ENCODE measurements at places on chromosomes 3 and 15.
A peak's percentile ranks its signal among the peaks of the same experiment; 100 is the strongest.

DNA sequence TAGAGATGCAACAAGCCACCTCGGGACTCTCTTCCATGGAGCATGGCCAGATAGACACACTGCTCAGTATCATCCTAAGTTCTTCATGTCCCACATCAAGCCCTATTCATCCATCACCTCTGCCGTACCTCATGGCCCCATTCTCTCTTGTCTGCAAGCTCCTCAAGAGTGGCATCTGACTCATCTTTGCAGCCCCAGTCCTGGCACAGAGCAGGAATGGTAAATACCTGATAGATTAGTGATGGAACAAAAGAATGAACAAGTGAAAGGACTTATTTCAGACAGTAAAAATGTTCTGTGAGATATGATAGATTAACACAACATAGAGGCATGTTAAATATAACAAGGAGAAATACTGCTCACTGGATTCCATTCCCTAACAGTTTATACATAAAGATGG is 176.4 kb downstream of the ISL2 start:
- DNase-seq = no peak

DNA sequence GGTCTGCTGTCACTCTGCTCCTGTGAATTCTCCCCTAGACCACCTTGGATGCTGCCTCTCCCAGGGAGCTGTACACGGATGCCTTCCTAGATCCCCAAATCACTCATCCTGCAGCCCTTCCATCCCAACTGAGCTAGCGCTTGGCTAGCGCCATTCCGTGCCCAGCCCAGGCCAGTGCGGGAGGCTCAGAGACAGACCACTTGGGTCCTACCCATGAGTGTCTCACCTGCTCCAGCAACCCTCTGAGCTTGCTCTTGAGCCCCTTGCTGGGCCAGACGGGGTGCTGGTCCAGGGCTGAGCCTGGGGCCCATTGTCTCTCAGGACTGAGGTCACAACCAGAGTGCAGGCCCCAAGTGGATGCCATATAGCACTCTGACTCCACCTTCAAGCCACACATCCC is 17.7 kb downstream of the SH2D7 start:
- no peak for DNase-seq

DNA sequence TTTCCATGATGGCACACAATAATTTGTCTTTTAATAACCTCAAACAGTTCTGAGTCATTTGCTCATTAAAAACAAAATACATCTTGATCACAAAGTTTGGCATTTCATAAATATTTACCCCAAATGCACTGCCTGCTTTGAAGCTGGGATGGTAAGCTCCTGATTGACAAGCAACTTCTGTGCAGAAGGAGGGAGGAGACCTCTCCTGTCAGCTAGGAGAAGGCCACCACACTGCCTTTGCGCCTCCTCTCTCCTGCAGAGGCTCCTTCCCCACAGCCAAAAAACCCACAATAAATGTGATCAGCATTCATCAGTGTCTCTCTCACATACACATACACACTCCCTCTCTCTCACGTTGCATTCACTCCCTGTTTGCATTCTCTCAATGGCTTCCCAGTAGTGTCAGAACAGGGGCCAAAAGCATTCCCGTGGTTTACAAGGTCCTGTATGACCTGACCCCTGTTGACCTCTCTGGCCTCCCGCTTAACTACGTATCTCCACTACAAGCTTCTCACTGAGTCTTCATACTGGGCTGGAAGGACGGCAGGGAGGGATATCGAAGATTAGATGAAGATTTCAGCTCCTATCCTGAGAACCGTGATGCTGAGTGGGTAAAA is 216.4 kb downstream of the FOXP1 start:
- DNase-seq = no peak

- DNase-seq = peak; percentile 55
Observed at GRCh38 chr3:195823999-195824398, 12.3 kb upstream of the MUC4 start.

DNA sequence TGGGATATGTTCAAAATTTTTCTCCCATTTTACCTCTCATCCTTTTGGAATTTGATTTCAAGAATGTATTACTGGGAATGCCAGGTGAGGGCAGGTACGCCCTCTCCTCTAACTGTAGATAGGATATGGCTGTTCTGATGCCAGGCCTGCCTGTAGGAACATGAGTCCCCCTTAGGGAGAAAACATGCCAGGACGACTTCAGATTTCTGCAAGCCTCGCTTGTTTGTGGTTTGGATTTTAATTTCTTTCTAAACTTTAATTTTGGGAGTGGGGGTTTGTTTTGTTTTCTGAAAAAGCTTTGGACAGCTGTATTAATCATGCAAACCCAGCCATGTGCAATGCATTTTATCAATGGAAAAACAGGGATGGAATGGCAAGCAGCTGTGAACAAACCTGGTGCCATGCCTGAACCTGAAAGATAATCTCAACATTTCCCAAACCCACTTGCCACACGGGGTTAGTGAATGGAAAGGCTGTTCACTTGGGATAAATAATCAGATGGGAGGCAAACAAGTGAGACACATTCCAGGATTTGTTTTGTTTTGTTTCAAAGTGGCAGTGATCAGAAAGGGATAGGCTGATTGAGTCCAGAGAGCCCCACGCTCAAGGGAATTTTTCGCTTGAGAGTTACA is 207.6 kb downstream of the GAP43 start:
- DNase-seq = peak; percentile 24

DNA sequence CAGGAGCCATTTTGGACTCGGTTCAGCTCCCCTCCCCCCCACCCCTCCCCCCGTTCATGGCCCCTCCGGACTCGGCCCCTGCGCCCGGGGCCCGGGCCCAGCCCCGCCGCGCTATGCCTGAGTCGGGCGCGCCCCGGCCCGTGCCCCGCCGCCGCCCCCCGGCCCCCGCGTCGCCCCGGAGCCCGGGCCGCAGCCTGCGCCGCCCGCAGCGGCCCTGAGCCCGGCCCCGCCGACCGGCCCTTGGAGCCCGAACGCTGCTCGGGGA is 155 bp downstream of the ACVR2B start:
- DNase-seq = no peak

- peak; percentile 92 for DNase-seq
Observed at GRCh38 chr3:134794950-134795745, at the start of gene EPHB1. Gene EPHB1 (plus strand): TSS chr3:134795260.

GRCh38 chr15:39079296-39079847 is 501.5 kb upstream of the THBS1 start:
- no peak for DNase-seq

DNA sequence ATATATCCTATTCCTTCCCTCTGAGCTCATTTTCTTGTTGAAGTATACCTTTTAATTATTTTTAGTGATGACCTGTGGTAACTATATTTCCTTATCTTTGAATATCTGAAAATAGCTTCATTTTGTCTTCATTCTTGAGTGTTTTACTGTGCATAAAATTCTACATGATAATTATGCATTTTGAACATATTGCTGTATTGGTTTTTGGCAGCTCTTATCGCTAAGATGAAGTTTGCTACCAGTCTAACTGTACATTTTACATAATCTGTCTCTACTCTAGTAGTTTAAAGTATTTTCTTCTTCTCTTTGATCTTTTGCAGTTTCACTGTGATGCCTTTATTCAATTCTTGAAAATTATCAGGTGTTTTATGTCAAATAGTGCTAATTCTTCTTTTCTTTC is 189.5 kb downstream of the ISL2 start:
- no peak for DNase-seq

DNA sequence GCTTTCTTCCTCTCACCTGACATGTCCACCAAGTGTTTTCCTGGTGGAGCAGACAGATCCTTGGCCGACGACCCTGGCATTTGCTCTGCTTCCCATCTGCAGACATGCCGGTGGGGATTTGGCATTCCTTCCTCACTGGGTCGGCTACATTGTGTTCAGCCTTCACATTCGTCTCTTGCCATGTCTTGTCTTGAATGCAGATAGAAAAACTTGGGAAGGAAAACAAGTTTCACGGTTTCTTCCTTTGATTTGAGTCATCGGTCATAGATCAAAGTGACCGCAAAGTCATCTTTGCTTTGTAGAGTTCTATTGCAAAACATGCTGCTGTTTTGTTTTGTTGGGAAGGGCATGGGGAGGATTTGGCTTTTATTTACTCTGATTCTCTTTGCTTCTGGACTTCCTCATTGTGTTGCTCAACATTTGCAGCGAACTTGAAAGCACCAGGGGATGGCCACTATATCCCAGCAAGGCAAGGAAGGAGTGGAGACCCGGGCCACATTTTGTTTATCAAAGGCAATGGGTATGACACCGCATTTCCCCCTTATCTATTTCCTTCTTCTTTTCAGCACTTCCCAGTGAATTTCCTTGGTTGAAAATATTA is 321.3 kb downstream of the CACNA2D3 start:
- DNase-seq = peak; percentile 61

DNA sequence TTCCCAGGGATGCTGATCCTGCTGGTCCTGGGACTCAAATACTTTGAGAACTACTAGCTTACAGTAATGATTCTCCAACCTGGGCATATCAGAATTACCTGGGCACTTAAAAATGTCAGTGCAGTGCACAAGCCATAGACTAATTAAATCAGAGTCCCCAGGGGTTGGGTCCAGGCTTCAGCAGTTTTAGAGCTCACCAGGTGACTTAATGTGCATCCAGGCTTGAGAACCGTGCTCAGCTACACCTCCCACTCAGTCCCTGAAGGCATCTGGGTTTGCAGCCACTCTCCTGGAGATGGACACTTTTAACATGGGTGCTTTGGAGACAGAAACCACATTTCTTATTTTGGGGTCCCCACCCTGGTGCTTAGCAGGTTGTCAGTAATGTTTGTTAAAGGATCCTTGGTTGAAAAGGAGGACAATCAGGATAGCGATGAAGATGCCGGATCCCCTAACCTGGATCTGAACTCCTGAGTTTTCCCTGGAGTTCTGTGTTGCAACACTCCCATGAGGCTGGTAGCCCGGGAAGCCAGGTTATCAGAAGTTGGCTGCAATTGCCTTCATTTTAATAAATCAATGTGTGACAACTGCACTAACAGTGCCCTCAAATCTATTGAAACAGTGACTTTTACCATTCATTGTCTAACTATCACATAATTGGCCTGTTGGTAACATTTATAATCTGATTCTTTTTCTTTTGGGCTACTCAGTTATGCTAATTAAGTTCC is 48.1 kb downstream of the BFSP2 start:
- DNase-seq = no peak

- DNase-seq = no peak
Observed at GRCh38 chr3:40911264-40911663, 288.0 kb upstream of the CTNNB1 start.

- DNase-seq = no peak
Observed at GRCh38 chr3:170096342-170096741, 58.5 kb downstream of the GPR160 start.

- DNase-seq = no peak
Observed at GRCh38 chr3:123953735-123954134, 7.3 kb downstream of the CCDC14 start.

DNA sequence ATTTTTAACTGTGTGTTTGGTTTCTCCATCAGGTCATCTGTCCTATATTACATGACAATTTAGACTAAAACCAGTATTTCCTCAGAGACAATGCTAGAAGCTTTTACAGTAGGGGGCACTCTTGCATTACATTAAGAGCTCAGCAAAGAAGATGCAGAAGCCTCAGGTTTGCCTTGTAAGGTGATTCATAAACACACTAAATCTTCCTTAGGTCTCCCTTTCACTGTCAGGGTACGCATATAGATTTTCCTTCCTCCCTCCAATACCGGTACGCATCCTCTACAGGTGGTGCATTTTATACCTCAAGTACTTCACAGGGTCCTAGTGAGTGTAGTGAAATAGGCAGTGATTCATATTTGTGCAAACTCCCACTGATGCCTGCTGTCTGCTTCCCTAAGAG is 46.5 kb downstream of the CD86 start:
- no peak for DNase-seq

DNA sequence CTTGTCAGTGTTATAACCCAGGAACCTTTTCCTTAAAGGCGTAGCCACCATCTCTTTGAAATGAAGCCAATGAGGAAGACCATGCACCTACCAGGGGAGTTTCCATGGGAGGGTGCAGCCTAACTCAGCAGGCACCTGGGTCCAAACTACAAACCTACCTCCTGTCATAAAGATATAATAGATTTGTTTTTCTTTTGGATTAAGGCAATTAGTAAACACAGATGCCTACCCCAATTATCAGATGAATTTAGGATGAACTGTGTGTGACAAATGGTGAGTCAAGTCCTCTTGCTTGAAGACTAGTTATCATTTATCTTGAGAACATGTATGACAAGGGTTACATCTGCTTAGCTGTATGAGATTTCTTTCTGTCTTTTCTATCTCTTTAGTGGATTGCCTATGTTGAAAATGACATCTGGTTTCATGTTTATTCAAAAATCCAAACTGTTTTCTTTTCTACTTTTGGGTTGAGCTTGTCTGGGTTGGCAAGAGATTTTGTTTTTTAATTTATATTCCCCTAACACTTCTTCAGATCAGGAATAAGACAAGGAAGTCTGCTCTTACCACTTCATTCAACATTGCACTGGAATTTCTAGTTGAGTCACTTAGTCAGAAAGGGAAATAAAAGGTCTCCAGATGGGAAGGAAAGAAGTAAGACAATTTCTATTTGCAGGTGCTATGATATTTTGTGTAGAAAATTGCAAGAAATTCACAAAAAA is 149.9 kb downstream of the NEK10 start:
- no peak for DNase-seq

DNA sequence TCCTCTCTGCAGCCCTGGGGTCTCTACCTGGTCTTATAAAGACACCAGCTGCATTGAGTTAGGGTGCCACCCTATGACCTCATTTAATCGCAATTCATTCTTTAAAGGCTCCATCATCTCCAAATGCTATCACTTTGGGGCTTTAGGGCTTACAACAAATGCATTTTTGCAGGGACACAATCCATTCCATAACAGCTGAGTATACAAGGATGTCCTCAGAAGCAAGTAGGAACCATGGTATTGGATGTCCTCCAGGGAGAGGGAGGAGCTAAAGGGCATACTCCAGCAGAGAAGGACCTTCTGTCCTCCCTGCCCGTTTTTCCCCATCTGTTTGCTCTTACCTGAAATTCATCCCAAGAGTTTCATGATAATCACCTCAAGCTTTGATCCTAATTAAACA is 30.3 kb downstream of the UMPS start:
- DNase-seq = no peak

DNA sequence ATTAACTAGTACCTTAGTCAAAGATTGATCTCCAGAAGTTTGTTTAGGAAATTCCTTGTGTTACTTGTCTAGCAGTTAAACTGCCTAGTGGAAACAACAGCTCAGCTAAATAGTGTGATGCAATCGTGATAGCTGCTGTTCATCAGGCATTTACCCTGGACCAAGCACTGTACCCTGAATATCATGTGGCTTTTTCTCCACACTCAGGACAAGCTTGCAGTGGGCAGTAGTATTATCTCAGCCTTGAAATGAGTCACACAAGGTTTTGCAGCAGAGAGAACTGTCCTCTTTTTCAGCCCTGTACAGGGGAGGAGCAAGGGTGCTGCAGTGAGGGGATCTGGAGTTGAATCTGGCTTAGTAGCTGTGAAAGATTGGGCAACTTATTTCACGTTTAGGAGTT is 208.4 kb downstream of the TP63 start:
- no peak for DNase-seq
